ENCODE measurements at places on chromosomes 7 and 10.

- no peak for DNase-seq
Measured at GRCh38 chr7:130884437-130885417, 150.7 kb upstream of the KLF14 start.

- no peak for DNase-seq
Measured at GRCh38 chr7:39987641-39988347, 37.7 kb downstream of the CDK13 start.

DNA sequence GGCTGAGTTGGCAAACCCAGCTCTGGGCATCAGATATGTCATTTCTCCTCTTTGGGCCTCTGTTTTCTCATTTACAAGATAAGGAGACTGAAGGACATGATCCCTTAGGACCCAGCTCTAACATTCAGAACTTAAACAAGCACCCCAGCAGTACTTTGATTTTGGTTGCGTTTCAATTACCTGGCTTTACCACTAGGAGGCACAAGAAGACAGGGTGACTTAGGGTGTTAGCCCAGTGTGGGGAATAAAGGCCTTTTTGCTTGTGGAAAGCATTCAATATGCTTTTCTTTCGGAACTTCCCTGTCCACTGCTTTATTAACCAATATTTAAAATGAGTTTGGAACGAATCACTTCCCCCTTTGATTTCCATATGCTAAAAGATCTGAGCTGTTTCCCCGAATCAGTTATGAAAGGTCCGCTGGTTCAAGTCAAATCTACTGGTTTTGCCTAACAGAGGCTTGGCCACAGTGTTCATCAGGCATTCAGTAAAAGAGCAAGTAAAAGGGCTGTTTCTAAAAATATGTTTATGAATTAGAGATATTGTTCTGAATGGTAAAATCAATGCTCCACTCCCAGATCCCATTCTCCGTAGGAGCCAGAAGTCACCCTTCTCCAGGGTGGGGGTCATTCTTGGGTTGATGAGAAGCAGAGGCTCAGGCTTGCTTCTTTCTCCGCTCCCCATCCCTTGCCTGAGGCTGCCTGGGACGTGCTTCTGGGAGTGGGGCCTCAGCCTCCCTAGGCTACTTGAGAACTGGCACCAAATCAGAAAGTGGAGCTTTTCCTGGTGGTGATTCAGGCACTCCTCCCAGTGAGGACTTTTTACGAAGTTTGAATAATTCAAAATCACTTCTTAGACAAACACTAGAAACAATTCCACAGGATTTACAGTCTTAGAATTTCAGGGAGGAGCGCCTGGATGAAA, 105.5 kb downstream of the MYOF start:
- DNase-seq, result peak; percentile 27

GRCh38 chr10:106765241-106765754, 399.2 kb downstream of the SORCS1 start:
- DNase-seq, result no peak

DNA sequence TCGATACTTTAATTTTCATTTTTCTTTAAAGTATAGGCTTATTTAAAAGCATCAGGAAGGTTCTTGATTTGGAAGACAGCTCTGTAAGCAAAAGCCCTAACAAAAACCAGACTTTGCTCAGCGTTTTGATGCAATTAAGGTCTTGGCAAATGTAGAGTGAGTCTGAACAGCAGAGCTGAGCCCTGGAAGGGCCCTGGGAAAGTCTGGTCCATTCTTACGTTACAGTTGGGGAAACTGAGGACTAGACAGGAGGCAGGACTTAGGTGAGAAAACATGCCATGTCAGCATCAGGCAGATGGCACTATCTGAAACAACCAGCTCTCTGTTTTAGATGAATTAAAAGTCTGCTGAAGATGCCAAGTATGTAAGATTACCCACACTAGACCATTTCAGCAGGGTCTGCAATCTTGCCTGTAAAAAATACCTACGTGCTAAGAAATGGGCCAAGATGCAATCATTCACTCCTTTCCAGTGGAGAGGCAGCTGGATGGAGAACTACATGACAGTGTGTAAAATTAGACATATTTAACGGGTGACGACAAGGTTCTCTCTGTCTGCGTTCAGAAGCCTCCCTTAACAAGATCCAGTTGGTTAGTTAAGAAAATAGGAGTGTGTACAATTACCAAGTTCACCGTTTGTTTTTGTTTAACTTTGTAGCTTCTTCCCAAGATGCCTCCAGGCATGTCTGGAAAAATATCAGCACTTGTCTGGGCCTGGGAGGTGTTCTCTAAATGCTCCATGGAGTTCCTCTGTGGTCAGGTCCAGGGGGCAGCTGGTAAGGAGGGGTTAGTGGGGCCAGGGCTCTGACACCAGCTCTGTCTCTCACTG, 502.3 kb upstream of the ZMIZ1 start:
- no peak for DNase-seq

GRCh38 chr7:4198301-4198700, 483.8 kb upstream of the FOXK1 start:
- no peak for DNase-seq

DNA sequence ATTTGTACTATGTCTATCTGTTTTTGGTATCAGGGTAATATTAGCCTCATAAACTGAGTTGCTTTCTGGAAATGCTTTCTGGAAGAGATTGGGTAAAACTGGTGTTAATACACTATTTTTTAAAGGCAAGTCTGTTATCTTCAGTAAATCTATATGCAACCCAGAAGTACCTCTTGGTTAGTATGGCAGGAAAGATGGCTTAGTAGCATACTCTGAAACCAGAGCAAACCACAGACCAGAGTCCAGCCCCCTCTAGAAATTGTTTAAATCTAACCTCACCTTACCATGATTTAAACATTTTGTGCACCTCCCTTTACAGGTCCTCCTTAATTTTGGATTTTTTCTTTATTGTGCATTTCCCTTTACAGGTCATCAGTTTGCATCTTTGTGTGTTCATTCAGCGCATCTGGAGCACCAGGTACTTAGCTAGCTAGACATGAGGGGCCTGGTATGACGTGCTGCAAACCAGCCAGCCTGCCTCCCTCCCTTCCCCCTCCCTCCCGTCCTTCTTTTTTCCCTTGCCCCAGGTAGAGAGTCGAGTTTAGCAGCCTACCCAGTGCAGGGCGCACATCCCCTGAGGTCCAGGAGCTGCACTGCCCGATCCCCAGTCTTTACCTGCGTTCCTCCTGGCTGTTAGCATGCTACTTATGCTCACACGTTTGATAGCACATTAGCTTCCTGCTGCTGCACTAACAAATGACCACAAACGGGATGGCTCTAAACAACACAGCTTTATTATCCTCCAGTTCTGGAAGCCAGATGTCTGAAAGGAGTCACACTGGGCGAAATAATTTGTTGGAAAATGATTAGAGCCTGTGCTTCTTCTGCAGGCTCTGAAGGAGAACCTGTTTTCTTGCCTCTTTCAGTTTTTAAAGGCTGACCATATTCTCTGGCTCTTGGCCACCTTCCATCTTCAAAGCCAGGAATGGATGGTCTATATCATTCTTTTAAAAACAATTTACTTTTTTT, 299.9 kb upstream of the HABP2 start:
- DNase-seq, result no peak

- no peak for DNase-seq
Measured at GRCh38 chr10:62270020-62270419, 1.4 kb upstream of the RTKN2 start.

DNA sequence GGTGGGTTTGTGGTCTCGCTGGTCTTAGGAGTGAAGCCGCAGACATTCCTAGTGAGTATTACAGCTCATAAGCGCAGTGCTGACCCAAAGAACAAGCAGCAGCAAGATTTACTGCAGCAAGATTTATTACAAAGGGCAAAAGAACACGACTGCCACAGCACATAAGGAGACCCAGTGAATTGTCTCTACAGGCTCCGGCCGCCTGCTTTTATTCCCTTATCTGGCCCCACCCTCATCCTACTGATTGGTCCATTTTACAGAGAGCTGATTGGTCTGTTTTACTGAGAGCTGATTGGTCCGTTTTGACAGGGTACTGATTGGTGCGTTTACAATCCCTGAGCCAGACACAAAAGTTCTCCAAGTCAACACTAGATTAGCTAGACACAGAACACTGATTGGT, 82.1 kb downstream of the VIPR2 start:
- no peak for DNase-seq

- no peak for DNase-seq
Measured at GRCh38 chr7:151743481-151743983, 133.4 kb downstream of the PRKAG2 start.

- no peak for DNase-seq
Measured at GRCh38 chr10:87692956-87693484, 33.3 kb downstream of the PAPSS2 start.

Measured in stimulated activated CD4-positive, alpha-beta T cell treated with anti-CD3 and anti-CD28 coated beads, Interleukin-2, amount 100 ng/mL, for 4 hours (primary cell).